IPS DF 6.9 (cell line): ENCODE measurements at places on chromosomes 1 and 21.

DNA sequence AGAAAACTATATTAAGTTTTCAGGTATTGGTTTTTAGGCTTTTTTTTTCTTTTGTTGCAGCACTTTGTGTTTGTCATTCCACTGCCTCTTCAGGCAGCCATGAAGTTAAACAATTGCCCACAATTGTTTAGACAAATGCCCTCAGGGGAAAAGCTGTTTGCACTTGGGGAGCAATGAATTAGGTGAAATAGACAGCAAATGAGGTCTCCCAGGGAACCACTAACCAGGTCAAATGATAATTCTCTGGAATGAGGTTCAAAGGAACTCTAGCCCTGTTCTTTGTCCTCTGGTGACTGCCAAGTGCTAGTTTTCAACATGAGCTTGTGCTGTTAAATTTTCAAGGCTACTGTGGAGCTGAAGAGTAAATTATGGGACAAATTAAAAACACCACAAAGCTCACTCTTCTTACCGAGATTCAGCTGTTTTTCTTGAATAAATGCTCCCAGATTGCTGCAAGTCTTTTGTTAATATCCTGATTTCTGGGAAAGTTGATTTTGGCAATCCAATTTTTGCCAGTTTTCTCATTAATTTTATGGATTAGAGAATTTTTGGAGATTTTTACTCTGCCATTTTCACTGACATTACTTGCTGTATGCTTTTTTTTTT lies 15.1 kb upstream of the MAB21L3 start:
- no peaks in the 10 kb centered on the region for H3K36me3 ChIP-seq
- no peak overlapping the region for H3K27ac ChIP-seq
- no peaks in the 10 kb centered on the region for H3K27me3 ChIP-seq
- H3K4me1 ChIP-seq, result no peaks in the 10 kb centered on the region

DNA sequence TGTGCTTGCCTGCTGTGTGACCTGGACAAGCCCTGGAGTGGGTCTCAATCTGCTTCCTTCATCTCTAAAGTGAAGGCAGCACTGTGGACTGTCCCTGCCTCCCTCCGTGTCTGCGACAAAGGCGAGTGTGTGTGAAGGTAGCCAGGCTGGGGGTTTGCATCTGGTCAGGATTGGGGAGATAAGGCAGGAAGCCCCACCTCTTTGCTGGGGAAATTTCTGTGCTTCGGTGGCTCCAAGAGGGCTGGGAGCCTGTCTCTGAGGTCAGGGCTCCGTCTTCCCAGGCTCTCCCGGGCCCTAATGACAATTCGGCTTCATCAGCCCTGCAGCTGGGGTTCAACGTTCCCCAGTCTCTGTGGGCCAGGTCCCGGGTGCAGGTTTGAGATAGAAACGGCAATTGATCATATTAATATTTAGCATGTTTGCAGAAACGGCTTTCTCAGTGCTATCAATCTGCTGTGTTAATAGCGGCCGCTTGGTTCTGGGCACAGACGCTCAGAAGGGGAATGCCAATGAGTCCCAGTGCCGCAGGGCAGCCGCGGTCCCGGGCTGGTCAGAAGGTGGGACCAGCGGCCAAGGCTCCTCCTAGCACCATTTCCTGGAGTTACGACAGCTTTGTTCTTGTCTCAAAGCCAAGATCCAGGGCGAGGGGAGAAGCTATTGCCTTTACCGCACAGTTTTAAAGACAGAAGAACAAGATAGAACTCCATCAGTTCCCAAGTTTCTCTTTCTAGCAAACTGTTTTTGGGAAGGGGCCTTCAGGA lies 105.7 kb downstream of the PRDM16 start:
- H3K36me3 ChIP-seq, result no peaks in the 10 kb centered on the region; the same call in 1 of the 2 replicates
- H3K27ac ChIP-seq, result no peak overlapping the region
- DNase-seq, result no peak
- H3K4me1 ChIP-seq, result no peaks in the 10 kb centered on the region
- no peak overlapping the region for H3K4me3 ChIP-seq

DNA sequence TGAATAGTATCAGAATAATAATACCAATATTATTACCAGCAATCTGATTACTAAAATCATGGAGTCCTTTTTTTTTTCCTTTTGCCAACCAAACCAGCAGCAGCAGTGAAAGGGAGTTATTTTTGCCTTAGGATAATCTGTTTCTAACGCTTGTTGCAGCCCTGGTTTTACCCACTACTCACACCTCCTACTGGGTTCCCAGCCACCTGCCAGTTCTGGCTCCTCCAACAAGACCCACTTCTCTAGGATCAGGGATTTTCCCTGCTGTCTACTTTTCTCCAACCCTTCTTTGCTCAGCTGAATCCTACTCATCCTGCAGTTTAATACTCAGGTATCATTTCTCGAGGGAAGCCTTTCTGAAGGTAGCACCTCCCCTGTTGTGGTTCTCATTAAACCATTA lies 96.8 kb upstream of the BCAR3 start:
- no peak overlapping the region for H3K27ac ChIP-seq
- no peak overlapping the region for H3K4me3 ChIP-seq
- no peaks in the 10 kb centered on the region for H3K36me3 ChIP-seq
- no peak for DNase-seq
- H3K4me1 ChIP-seq, result peaks cover 2% of the 10 kb centered on the region; the same call in 1 of the 2 replicates

DNA sequence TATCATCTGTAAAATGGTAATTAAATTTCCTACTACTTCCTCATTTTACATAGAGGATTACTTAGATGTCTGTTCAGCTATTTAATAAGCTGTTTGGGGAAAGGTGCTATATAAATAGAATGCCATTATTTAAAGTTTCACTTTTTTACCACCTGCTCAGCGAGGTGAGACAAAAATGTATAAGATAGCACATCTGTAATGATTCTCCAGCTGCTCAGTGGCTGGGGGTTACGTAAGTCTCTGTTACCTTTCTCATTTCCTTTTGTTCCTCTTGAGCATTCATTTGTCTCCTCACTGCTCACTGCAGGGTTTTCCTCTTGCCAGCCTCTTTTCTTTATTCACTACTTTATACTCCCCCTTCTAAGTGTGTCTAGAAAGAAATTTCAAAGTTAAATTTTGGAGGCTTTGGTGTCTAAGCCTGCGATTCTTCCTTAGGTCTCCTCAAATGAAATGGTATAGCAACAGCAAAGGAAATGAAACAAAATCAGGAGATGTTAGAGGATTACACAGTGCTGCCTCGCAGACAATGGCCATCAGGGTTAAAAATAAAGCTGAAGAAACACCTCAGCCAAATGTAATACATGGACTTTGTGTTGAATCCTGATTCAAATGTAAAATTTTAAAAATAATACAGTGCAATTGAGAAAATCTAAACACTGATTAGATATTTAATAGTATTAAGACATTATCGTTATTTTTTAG lies 6.8 kb downstream of the RGS8 start:
- no peaks in the 10 kb centered on the region for H3K27me3 ChIP-seq
- no peak overlapping the region for H3K4me3 ChIP-seq
- no peak for DNase-seq
- H3K4me1 ChIP-seq, result peaks cover under 1% of the 10 kb centered on the region
- H3K27ac ChIP-seq, result no peak overlapping the region
- no peaks in the 10 kb centered on the region for H3K36me3 ChIP-seq

DNA sequence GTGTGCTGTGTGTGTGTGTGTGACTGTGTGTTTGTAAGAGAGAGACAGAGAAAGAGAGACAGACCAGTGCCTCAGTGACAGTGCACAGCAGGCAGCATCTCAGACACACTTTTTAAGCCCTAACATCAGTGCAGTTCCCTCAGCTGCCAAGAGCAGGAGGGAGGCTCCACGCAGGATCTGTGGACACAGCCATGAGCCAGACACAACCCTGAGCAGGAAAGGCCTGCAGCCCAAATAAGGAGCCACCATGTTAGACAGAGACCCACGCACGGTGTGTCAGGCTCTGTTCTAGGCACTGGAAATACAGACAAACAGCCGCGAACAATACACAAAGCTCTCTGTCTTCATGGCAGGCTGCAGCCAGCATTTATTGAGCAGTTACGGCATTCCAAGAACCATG lies 445.5 kb downstream of the MATN1 start:
- H3K27ac ChIP-seq, result no peak overlapping the region
- no peak overlapping the region for H3K4me3 ChIP-seq
- DNase-seq, result no peak
- H3K4me1 ChIP-seq, result no peaks in the 10 kb centered on the region
- H3K27me3 ChIP-seq, result no peaks in the 10 kb centered on the region

- DNase-seq, result no peak
- H3K36me3 ChIP-seq, result no peaks in the 10 kb centered on the region
- no peaks in the 10 kb centered on the region; the same call in 1 of the 2 replicates for H3K4me1 ChIP-seq
These were observed 68.2 kb downstream of the MAB21L3 start for GRCh38 chr1:116179419-116179818.

DNA sequence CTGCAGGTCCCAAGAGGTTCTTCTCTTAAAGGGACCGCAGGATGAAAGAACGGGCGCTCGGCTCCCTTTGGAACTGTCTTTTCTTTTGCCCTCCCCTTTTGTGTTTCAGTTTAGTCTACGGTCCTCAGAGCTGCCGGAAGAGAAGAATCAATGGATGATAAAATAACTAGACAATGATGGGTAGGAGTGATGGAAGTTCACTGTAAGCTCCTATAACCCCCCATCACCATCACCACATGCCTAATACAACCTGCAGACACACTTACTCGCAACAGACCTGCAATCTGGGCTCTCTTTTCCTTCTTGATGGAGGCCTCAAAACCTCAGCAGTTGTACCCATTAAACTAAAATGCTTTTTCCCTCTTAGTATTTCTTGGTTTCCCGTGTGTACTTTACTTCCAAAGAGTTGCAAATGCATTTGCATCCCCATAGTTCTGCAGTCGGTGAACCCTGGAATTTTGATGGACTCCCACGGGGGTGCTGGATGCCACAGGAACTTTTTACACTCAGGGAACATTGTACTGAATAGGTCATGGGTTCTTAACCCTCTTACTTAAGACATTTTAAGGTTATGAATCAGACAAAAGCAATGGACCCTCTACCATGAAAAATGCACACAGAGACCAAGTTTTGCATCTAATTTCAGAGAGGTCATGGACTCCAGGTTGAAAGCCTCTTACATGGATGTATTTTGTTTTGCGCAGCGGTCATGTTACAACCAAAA lies 633 bp upstream of the RFX5 start:
- DNase-seq, result no peak
- no peaks in the 10 kb centered on the region for H3K27me3 ChIP-seq
- H3K27ac ChIP-seq, result no peak overlapping the region
- H3K36me3 ChIP-seq, result peaks cover 21% of the 10 kb centered on the region
- peak overlapping the region; percentile 1; the same call in 1 of the 2 replicates for H3K4me3 ChIP-seq

- no peaks in the 10 kb centered on the region for H3K36me3 ChIP-seq
- H3K4me3 ChIP-seq, result no peak overlapping the region
- DNase-seq, result no peak
- no peaks in the 10 kb centered on the region for H3K27me3 ChIP-seq
- no peaks in the 10 kb centered on the region for H3K4me1 ChIP-seq
These were observed 111.1 kb downstream of the BRINP2 start for GRCh38 chr1:177281901-177282300.

GRCh38 chr1:168387781-168388760 lies 107.4 kb downstream of the TBX19 start:
- no peak overlapping the region for H3K27ac ChIP-seq
- no peaks in the 10 kb centered on the region for H3K36me3 ChIP-seq
- peaks cover 3% of the 10 kb centered on the region; the same call in 1 of the 2 replicates for H3K4me1 ChIP-seq
- no peaks in the 10 kb centered on the region for H3K27me3 ChIP-seq
- no peak for DNase-seq

DNA sequence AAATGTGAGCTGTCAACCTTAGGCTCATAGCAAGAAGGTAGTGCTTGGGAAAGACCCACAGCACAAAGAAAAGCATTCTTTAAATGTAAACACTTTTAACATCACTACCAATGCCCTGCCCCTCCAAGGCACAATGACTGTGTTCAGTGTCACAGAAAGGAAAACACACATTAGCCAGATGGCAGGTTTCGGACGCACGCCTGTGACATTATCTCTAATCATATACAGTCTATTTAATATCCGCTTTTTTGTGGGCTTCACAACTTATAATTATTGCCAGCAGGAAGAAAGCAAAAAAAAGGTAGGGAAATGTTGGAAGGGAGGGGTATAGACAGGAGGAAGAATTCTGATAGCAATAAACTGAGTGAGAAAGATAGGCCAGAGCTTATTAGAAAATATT lies 112.4 kb upstream of the BEND5 start:
- H3K4me3 ChIP-seq, result no peak overlapping the region
- no peak overlapping the region for H3K27ac ChIP-seq
- H3K36me3 ChIP-seq, result no peaks in the 10 kb centered on the region
- H3K27me3 ChIP-seq, result no peaks in the 10 kb centered on the region
- peaks cover 2% of the 10 kb centered on the region for H3K4me1 ChIP-seq
- no peak for DNase-seq

- no peaks in the 10 kb centered on the region for H3K27me3 ChIP-seq
- DNase-seq, result no peak
- no peak overlapping the region for H3K4me3 ChIP-seq
- no peaks in the 10 kb centered on the region for H3K4me1 ChIP-seq
These were observed 73.1 kb downstream of the GATAD2B start for GRCh38 chr1:153849487-153850185.

DNA sequence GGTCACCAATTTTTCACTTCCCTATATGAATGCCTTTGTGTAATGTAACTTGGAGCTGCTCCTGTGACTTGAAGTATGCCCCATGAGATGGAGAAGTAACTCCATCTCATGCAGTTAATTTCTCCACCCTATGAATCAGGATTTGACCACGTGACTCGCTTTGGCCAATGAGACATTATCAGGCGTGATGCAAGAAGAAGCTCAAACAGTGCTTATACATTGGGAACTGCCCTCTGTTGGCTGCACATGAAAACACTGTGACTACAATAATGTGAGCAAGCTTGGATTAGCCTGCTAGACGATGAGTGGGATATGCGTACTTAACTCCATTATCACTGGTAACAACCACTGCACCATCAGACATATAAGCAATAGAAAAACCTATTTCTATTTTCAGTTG lies 684.4 kb downstream of the PLA2G4A start:
- no peak overlapping the region for H3K4me3 ChIP-seq
- no peaks in the 10 kb centered on the region for H3K27me3 ChIP-seq
- H3K27ac ChIP-seq, result no peak overlapping the region
- H3K36me3 ChIP-seq, result no peaks in the 10 kb centered on the region
- no peak for DNase-seq
